Fibroblast of mammary gland (primary cell): ENCODE measurements at places on chromosomes 2 and 18.

DNA sequence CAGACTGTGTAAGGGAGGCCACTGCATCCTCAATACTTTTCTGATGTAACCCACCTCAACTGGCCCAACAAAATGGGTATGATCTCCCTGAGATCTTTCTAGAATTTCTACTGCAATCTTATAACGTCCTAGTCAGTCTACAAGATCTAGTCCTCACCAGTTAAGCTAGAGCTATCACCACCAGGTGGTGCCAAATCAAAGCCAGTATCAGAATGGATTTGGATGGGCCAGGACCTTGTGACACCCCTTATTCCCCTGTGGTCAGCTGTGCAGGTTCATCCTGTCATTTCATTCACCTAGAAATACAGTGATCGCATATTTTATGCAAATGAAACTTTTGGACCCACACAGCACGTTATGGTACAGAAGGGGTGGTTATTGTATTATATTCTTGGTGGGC lies 90.3 kb downstream of the OLA1 start:
- peak; percentile 60 for DNase-seq

DNA sequence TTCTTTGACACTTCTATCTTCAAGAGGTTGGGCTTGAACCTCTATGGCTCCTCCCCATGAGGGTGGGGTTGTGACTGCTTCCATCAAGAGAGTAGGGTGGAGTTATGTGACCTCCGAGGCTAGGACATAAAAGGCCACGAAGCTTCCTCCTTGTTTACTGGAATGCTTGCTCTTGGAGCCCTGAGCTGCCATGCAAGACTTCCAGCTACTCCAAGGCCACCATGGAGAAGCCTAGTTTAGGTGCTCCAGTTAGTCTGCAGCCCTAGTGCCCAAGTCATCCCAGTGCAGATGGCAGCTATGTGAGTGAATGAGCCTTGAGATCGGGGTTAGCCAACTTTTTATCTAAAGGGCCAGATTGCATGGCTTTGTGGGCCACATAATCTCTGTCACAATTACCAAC lies 2.4 kb upstream of the MERTK start:
- no peak for DNase-seq

GRCh38 chr2:228059735-228060134 lies 121.8 kb downstream of the SPHKAP start:
- no peak for DNase-seq

DNA sequence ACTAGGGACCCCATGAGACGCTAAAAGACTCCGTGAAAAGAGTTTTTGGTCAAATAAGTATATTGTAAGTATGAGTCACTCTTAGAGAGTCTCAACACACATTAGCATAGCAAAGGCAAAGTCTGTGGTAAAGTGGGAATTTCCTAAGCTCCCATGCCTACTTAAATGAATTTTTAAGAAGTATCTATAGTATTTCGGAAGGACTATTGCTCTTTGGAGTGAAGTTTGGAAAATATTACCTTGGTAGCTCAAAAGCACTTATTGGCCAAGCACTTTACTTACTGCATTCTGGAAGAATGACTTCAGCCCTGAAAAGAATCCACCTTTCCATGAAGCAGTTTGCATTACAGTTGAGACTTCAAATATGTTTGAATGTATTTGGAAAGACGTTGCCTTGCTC lies 57.1 kb downstream of the CAVIN2 start:
- peak; percentile 40 for DNase-seq

DNA sequence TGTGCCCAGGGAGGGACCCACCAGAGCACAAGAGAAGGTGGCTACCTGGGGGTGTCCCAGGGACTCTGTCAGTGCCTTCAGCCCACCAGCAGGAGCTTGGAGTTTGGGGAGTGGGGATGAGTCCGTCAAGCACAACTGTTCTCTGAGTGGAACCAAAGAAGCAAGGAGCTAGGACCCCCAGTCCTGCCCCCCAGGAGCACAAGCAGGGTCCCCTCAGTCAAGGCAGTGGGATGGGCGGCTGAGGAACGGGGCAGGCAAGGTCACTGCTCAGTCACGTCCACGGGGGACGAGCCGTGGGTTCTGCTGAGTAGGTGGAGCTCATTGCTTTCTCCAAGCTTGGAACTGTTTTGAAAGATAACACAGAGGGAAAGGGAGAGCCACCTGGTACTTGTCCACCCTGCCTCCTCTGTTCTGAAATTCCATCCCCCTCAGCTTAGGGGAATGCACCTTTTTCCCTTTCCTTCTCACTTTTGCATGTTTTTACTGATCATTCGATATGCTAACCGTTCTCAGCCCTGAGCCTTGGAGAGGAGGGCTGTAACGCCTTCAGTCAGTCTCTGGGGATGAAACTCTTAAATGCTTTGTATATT lies 14.0 kb downstream of the ITM2C start:
- no peak for DNase-seq

DNA sequence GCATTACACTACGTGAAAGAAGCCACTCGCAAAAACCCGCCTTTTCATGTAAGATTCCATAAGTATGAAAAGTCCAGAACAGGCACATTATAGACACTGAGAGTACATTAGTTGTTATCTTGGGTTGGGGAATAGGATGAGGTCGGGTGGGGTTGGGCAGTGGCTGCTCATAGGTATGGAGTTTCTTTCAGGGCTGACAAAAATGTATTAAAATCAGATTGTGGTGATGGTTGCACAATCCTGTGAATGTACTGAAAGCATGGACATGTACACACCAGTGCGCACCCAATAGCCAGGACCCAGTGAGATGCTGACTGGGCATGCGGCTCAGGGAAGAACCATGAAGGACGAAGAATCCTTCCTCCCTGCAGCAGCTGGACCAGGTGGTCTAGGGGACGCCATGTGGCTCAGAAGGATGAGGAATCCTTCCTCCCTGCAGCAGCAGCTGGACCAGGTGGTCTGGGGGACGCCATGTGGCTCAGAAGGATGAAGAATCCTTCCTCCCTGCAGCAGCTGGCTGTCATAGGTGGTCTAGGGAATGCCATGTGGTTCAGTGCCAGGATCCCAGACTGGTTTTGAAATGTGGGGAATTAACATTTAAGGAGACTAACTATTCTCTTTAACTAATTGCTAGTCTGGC lies 50.1 kb downstream of the MBP start:
- no peak for DNase-seq

DNA sequence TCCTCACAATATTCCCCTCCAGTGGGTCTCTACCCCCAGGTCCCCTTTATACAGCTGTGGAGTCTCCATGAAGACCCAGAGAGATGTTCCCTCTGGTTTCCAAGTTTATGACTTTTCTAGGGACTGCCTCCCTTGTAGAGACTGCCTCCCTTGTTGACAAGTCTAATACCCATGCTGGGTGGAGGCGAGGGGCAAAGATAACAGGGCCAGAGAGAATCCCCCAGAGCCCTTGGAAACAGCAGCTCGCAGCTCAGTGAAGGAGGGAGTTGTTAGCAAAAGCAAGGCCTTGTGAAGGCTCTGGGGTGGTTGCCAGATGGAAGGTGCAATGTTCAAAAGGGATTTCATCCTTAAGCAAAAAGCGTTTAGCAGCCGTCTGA lies 75.0 kb upstream of the GATA6 start:
- no peak for DNase-seq

DNA sequence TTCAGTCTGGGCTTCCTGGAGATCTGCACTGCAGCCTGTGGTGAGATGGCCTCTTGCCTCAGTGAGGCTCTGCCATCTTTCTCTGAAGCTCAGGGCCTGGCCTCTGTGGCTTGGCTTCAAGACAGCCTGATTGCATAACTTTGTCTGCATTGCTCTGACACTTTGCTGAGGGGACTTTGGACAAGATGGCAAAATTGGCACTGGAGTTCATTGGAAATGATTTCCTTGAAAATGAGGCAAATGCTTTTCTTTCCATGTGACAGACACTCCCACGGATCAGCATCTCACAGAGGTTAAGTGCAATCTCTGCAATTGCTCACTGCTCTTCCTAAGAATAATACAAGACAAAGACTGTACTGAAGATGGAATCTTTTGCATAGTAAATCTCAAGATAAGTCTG lies 166.8 kb downstream of the KCNS3 start:
- DNase-seq: no peak

GRCh38 chr2:15023221-15023620 lies 390.7 kb downstream of the LRATD1 start:
- peak; percentile 33 for DNase-seq

- DNase-seq: no peak
These were observed 246.0 kb downstream of the BABAM2 start for GRCh38 chr2:28136556-28136955.

DNA sequence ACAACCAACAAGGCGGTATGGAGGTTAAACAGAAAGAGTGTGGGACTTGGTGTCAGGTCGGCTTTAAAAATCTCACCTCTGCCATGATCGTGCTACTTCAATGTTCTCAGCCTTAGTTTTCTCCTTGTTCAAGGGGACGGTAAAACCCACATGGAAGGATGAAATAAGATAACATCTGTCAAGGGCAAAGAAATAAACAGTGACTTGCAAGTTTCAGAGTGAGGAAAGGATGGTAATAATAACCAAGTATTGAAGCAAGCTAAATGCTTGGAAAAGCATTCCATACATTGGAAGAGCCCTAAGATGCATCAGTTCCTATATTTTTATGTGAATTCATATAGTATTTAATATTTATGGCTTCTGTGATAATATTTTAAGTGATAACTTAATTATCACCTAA lies 29.8 kb upstream of the LMAN1 start:
- no peak for DNase-seq

DNA sequence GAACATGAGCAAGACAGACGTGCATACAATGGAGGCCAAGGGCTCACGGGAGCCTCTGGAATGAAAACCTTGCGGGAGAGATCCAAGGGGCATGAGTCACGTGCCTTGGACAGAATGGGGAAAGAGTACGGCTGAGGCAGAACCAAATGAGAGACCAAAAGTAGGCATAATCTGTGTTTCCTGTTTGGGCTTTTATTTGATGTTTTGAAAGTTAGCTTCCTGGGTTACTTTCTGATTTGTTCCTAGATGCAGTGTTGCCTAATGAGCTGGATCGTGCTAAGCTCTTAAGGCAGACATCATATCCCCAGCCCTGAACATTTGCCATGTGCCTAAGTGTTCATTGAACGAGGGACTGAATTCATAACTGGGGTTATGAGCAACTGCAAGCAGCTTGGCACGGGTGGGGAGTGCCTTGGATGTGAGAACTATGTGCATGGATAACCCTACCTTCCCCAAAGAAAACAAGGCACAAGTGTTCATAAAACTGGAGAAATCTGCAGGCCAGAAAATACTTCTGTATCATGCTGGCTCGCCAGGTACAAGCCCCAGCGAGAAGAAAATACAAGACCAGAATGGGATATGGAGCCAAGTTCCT lies 60.3 kb upstream of the RPL31 start:
- peak; percentile 66 for DNase-seq

DNA sequence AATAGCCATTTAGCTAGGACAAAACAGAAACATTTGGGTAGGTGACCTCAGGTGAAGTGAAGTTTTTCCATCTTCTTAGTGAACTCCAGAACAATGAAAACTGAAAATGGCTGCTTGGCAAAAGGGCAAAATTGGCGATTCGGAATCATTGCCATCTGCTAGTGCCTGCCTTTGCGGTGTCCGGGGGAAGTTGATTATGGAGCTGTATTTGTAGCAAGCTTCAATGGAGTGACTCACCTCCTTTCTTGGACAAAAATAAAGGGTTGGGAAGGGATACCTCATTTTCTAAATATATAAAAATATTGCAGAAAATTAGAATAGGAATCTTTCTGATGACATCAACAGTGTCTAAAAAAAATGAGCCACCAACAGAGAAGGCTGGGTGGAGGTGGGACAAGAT lies 460.5 kb downstream of the TGIF1 start:
- peak; percentile 71 for DNase-seq

- DNase-seq: no peak
These were observed 199.5 kb downstream of the OSR1 start for GRCh38 chr2:19158896-19159295.

GRCh38 chr2:106201661-106202060 lies 7.6 kb upstream of the UXS1 start:
- DNase-seq: no peak

- DNase-seq: no peak
These were observed 7.1 kb downstream of the RUFY4 start for GRCh38 chr2:218075975-218076811.

DNA sequence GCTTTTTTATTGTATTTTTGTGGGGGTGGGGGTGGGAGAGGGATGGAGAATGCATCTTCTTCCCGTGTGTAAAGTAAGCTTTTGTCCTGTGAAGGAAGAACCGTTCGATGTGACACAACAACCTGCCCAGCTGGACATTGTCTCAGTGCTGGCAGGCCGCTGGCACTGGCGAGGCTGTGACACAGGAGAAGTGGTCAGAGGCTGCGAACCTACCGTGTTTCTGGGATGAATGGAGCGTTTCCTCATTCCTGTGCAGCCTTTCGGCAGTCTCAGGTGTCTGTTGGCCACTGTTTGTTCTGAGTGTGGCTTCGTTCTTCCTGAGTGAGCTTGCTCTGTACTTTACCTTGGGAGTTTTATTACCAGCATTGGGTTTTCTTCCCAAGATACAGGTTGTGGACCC lies 8.0 kb downstream of the RAMP1 start:
- DNase-seq: no peak

GRCh38 chr2:25528173-25528572 lies 145.2 kb downstream of the DTNB start:
- peak; percentile 61 for DNase-seq

DNA sequence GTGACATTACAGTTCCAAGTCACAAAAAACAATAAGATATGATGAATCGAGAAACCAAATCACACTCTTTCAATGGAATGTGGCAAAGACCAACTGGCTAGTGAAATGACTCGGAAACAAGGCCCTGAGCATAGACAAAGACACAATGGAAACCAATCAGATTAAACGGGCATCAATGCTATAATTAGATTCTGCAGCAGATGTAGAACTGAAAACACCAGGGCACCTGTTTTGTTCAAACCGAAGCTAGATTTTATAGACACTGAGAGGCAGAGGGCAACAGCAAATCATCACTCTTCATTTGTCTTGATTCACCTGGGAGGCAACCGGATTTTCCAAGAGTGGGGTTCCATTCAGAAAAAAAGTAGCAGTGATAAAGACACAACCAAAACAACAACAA lies 92.8 kb upstream of the BARD1 start:
- no peak for DNase-seq

- no peak for DNase-seq
These were observed 657.8 kb downstream of the MBD2 start for GRCh38 chr18:53566626-53567025.

DNA sequence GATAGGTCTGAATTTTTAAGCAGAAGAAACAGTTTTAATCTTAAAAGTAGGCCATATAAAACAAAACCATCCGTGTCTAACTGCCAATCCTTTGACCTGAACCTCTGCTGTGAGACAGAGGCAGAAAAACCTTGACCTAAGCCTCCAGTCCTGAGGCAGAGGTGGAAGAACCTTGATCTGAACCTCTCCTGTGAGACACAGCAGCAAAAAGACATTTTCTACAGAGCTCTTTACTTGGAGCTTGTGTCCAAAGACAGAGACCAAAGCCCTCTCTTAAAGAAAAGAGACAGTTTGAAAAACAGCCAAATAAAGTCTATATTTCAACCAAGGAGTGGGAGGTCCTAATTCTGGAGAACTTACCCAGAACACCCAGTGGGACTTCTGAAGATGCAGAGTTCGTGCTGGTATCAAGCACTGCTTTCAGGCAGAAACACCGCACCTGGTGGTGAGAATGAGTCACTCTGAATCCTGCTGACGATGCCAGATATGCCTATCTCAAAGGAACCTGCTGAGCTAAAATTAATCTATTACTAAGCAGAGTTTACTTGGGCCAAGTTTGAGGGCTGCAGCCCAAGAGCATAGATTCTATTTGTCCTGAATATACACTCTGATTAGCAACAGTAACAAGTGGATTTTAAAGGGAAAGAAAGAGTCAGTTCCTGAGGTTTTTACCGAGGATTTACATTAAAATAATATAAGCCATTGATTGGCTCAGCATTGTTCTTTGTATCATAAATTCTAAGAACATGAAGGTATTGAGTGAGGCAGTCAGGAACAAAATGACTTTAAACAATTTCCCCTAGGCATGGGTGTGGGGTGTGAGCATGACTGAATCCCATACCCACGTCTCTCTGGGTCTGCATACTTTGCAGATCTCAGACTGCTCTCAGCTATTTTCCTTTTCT lies 806.4 kb downstream of the TRIB2 start:
- peak; percentile 1 for DNase-seq
